ENCODE measurements at places on chromosomes 7 and 10.

DNA sequence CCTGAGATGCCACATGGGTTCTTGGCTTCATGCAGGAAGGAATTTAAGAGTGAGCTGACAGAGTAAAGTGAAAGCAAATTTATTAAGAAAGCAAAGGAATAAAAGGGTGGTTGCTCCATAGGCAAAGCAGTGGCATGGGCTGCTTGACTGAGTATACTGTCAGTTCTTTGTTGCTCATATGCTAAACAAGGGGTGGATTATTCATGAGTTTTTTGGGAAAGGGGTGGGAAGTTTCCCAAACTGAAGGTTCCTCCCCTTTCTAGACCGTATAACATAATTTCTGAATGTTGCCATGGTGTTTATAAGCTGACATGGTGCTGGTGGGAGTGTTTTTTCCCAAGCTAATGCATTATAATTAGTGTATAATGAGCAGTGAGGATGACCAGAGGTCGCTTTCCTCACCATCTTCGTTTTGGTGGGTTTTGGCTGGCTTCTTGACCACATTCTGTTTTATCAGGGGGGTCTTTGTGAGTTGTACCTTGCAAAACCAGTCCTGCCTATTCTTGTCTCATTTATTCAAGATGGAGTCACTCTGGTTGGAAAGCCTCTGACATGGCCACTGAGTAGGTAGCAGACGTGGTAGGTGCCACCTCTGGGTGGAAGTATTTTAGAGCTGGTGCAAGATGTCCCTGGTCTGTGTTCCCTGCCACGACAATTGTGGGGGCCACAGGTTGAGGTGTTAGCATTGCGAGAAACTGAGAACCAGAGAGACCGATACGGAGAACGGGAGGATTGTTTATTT is 107.5 kb upstream of the SDK1 start:
- no peak for DNase-seq

DNA sequence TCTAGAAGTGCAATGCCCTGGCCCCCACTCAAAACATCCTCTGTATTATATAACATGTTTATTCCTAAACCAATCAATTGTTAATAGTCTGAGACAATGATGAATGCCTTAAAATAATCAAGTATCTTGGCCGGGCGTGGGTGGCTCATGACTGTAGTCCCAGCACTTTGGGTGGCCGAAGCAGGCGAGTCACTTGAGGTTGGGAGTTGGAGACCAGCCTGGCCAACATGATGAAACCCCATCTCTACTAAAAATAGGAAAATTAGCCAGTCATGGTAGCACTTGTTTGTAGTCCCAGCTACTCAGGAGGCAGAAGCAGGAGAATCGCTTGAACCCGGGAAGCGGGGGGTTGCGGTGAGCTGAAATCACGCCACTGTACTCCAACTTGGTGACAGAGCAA is 29.4 kb upstream of the CACNA2D1 start:
- no peak for DNase-seq

DNA sequence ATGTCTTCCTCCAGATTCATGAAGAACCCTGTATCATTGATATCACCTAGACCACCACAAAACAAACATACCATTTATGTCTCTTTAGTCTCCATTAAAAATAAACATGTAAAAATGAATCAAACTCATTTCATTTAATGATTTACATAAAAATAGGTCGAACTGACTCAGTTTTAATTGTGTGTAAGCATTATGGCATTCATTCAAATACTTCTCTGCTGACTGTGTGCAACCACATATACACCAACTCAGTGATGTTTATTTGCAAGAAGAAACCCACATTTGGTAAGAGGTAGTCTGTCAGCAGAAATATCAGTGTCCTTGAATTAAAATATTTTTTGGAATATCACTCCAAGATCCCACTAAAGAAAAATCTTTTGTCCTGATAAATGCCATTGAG is 30.5 kb downstream of the ABCB1 start:
- DNase-seq = no peak

GRCh38 chr7:8113184-8113583 is 144.6 kb downstream of the GLCCI1 start:
- no peak for DNase-seq

GRCh38 chr10:85594239-85594638 is 772.4 kb downstream of the GRID1 start:
- DNase-seq = no peak

GRCh38 chr10:3783316-3783681 is 1.7 kb downstream of the KLF6 start:
- DNase-seq = no peak

GRCh38 chr7:104137971-104138370 is 69.8 kb downstream of the ORC5 start:
- DNase-seq = no peak

DNA sequence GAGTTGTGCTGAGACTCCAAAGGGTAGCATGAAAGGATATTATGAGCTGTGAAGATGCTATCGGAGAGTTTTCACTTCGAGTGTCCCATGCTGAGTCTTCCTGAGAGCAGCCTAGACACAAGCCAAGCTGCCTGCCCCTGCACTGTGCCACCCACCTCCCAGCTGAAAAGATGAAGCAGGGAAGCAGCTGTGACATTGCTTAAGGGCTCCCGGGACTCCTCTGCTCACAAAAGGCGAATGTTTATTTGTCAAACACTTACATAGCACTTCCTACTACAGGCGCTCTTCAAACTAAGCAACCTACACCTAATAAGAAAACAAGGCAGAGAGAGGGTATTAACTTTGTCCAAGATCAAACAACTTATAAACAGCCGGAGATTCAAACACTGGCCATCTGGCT is 95.6 kb downstream of the OSBPL3 start:
- no peak for DNase-seq

DNA sequence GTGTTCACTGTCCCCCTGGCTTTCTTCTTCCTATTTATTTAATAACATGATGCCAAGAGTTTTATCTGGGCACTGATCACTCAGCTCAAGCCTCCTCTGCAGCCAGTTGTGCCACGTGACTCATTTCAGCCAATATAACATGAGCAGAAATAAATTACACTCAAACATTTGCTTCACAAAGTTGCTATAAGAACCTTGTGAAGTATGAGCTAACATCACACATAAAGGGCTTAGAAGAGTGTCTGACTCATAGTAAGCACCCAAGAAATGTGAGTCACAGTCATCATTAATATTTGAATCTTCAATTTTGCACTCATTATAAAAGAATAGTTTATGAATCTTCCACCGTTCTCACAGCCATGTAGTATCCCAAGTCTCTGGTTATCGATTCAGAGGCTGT is 414.6 kb upstream of the NPVF start:
- no peak for DNase-seq

GRCh38 chr10:29252811-29253689 is 35.8 kb upstream of the LYZL1 start:
- DNase-seq = no peak

- no peak for DNase-seq
These were observed 10.9 kb downstream of the TMEM72 start for GRCh38 chr10:44922021-44922420.

DNA sequence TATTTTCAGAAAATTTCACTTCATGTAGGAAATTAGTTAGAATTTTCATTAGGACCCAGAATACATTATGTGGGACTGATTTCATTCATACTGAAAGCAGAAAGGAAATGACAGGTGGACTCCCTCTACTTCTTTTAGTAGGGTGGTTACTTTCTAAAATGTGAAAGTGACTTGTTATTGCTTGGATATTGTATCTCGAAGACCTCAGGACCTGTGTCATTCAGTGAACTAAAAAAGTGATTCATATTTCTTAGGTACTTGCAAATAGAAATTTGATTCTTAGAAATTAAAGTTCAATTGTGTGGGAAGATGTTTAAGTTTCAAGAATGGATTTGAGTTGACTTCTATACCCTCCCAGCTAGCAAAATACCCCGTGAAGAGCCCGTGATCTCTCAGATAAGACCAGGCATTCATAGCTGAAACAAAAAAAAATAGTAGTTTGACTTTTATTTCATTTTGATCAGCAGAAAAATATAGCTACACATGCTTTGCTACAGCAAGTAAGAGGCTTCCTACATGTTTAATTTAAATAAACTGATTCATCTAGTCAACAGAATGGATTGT is 1037.1 kb downstream of the GATA3 start:
- no peak for DNase-seq

GRCh38 chr7:102934701-102935100 is 21.9 kb downstream of the LRRC17 start:
- no peak for DNase-seq

DNA sequence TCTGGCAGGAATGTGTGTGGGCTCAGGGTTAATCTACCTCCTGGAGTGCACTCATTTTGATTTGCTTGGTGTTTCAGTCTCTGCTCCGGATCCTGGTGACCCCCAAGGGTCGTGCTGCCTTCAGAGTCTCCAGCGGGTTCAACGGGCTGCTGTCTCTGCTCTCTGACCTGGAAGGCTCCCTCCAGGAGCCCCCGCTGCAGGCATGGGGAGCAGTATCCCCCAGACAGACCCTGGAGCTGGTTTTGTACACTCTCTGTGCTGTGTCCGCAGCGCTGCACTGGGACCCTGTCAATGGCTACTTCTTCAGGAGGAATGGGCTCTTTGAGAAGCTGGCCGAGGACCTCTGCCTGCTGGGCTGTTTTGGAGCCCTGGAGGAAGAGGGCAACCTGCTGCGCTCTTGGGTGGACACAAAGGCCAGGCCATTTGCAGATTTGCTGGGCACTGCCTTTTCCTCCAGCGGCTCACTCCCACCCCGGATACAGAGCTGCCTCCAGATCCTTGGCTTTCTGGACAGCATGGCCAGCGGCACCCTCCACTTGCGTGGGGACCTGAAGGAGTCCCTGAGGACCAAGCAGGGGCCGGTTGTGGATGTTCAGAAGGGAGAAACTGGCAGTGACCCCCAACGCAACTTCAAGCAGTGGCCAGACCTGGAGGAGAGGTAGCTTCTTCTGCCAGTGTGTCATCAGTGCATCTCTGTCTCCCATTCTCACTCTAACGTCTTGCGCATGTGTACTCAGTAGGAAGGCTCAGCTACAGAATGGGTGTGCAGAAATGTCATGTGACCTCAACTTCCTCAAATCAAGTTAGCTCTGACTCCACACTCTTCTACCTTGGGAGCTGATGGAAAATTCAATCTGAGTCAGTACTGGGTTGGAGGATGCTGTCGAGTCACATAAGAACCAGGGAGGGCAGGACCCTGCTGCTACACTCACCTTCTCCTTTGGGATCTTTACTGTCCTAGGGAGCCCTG is 58.5 kb downstream of the WDFY4 start:
- DNase-seq = no peak

- no peak for DNase-seq
These were observed 64.8 kb downstream of the ITGB8 start for GRCh38 chr7:20395511-20395910.

DNA sequence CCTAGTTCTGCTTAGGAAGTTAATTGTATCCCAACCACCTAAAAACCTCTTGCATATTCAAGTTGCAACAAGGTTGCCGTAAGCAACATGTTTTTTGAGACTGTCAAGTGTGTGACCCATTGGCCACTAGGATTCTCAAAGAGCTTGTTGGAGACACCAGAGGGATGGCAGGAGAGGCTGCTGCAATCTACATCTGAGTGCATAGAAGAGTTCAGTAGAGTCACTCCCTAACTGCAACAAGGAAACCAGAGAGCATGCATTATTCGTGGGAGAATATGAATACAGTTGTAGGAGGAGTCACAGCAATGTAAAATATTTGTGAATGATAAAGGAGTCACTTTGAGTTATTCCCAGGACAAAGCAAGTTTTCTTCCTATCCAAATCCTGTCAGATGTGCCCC is 538.6 kb downstream of the TNS3 start:
- DNase-seq = no peak

DNA sequence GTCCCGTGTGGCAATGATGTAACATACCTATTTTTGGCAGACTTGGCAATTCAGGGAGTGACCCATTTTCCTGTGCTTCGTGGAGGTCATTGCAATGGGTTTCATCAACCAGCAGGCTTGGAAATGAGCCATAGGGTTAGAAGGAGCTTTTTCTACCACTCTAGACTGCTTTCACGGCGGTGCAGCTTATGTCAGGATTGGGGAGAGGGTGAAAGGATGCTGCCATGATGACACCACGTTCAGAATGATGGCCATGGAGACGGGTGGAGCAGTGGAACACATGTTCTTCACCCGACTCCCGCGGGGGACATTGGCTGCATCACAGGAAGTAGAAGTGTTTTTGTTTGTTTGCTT is 220.2 kb downstream of the EMX2 start:
- no peak for DNase-seq

- no peak for DNase-seq
These were observed 24.7 kb downstream of the LRMDA start for GRCh38 chr10:75456122-75456521.

GRCh38 chr7:19585761-19586160 is 123.1 kb downstream of the POLR1F start:
- no peak for DNase-seq

- no peak for DNase-seq
These were observed 23.3 kb downstream of the CD36 start for GRCh38 chr7:80661729-80662128.

- no peak for DNase-seq
These were observed 1.2 kb downstream of the EPO start for GRCh38 chr7:100721505-100721812.

- no peak for DNase-seq
These were observed 18.1 kb downstream of the OPTN start for GRCh38 chr10:13117841-13118783.

GRCh38 chr10:110556969-110557601 is 10.4 kb upstream of the SMC3 start:
- peak; percentile 35 for DNase-seq

GRCh38 chr10:47179291-47179647 is 120.7 kb upstream of the GDF10 start:
- no peak for DNase-seq

GRCh38 chr7:37817591-37817960 is 30.8 kb upstream of the NME8 start:
- DNase-seq = no peak

DNA sequence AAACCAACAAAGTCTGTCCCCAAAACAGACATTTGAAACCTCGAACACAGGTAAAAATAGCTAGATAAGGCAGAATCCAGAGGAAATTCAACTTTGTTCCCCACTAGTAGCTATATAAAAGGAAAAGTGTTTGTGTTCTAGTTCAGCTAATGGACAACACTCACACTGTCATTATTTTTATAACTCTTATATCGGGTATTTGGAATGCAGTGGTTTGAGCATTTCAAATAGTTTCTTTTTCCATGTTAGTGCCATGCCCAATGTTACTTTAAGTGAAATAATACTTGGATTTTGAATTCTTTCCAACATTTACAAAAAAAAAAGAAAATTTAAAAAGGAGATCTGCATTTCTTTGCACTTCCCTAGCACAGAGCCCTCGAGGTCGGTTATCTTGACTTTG is 213.6 kb downstream of the DOCK4 start:
- no peak for DNase-seq

DNA sequence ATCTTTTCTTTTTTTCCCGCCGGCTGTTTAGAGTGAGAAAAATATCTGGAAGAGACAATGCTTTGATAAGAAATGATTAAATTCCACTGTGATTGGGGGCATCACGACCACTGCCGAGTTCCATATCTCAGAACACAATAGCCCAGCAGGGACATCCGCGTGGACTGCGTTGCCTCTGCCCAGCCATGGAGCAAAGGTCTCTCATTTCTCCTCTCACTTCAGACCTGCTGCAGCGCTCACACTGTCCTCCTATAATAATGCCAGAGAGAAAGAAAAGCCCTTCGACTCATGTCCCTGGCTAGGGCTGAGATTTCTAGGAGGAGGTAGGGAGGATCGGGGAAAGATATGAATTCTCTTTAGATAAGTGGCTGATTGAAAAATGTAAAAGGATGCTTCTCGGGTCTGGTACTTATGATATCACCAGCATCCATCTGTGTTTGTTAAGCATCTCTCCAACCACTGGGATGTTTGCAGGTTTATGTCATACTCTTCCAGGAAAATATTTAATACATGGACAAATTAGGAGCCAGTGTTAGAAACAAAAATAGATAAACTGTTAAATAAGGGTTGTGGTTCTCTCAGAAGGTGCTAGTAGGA is 472.9 kb upstream of the AKR1E2 start:
- no peak for DNase-seq

- DNase-seq = no peak
These were observed 87.9 kb downstream of the MCU start for GRCh38 chr10:72779874-72780273.

Measured in activated CD8-positive, alpha-beta memory T cell treated with anti-CD3 and anti-CD28 coated beads for 4 hours (primary cell).